ENCODE measurements at places on chromosomes 2 and 18. TPM values are rescaled to one million over a fixed set of nuclear protein-coding genes. Genes with fewer than 3 reads are reported as not detected.

GRCh38 chr2:71457123-71457915 is 4.0 kb downstream of the DYSF start:
- no peak for DNase-seq

Gene CFAP210
- total RNA-seq = not detected

DNA sequence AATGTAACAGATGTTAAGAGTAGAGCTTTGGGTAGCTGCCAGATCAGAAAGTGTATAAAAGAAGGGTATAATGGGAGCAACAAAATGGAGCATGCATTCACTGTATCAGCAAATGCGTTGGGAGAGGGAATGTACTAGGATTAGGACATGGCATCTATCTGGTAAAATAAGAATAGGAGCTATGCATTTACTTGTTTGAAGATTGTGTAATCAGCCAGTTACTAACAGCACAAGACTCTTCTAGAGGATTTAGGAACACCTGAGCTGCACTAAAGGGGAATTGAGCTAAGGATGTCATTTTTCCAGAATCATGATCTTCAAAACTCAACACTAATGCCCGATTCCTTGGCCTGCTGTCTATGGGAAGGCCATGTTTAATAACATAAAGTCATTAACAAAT is 394.2 kb upstream of the TNP1 start:
- no peak for DNase-seq

Gene B3GNT7
- 1.3 TPM for total RNA-seq

Gene COLEC12
- total RNA-seq = 92.7 TPM

DNA sequence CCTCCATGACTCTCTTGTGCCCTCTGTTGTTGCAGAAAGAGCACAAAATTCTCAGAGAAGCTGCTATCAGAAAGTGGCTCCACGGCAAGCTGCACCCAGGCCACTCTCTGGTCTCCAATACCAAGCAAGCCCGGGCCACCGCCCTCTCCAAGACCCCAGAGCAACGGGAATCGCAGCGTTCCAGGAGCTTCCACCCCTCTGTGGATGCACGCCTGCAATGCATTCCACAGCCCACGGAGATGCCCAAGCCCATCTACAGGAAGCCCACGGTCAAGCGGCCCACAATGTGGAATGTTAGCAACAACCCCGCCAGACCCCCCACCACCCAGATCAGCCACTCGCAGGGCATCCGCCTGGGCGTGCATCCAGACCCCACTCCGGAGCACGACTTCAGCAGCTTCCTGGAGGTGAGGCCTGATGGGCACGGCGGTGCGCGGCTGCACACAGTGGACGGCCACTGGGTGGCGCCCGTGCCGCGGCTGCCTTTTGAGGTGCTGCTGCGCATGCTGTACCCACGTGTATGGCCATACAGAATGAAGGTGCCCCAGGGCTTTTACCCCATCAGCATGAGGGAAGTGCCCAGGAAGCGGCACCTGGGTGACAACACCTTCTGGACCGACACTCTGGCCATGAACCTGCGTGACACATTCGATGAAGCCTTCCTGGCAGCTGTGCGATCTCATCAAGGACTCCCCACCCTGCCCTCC is 6.3 kb downstream of the ANKRD53 start:
- no peak for DNase-seq

GRCh38 chr2:69946351-69947324 is 14.8 kb downstream of the ASPRV1 start:
- DNase-seq = no peak

Gene GAL3ST2
- not detected for total RNA-seq

Gene SLC4A5
- total RNA-seq = 3.8 TPM

GRCh38 chr2:68094111-68094510 is 31.3 kb upstream of the C1D start:
- no peak for DNase-seq

DNA sequence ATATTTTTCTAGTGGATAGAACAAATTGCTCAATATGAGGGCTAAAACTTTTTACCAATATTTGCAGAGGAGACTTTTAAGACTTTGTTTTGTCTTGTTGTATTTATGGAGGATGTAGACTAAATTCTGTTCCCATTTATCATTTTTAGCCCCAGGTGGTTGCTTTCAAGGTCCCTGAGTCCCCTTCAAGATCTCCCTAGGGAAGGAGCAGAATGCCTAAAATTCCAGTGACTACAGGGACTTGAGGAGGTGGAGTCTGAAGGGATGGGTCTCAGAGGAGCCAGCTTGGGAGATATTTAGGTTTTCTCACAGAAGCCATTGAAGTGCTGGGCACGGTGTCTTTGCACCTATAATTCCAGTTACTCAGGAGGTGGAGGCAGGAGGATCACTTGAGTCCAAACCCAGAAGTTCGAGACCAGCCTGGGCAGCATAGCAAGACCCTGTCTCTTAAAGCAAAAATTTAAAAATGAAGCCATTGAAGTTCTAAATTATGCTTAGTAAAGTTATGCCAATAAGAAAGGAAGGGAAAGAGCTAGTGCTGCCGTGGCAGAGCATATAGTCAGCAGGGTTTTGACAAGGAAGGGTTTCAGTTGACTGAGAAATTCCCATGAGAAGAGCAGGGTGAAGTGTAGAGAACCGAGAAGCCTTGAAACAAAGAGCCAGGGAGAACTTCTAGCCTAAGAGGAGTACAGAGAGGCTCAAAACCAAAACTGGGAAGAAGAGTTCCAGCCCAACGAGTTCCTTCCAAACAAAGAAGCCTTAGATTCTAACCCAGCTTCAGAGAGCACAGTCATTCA is 43.4 kb downstream of the COMMD1 start:
- DNase-seq = no peak

All from urinary bladder (tissue), 4 donors.